ENCODE measurements at places on chromosomes 5 and 9.

- no peak for DNase-seq
Measured at GRCh38 chr5:109411149-109411514, 1.4 kb upstream of the PJA2 start.

GRCh38 chr5:66306105-66306843 lies 162.2 kb downstream of the SREK1 start:
- peak; percentile 64 for DNase-seq

- no peak for DNase-seq
Measured at GRCh38 chr5:149011084-149011483, 51.8 kb downstream of the SH3TC2 start.

GRCh38 chr5:150397782-150398721 lies 14.7 kb downstream of the CD74 start:
- DNase-seq = no peak

DNA sequence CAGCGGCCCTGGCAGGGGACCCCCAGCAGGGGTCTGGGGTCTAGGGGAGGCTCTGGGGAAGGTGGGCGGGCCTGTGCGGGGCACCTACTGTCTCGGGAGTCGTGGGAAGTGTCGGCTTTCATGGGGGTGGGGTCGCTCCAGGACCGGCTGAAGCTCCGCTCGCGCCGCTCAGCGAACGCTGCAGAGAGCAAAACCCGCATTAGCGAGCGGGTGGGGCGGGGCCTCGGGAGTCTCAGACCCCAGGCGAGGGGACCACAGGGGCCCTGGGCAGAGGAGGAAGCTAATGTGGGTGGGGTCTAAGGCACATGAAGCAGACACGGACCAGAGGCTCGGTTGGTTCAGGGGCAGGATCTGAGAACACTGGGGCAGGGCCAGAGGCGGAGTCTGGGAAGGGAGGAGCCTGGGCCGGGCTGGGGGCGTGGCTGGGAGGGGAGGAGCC lies 5.5 kb downstream of the NSMF start:
- peak; percentile 80 for DNase-seq

DNA sequence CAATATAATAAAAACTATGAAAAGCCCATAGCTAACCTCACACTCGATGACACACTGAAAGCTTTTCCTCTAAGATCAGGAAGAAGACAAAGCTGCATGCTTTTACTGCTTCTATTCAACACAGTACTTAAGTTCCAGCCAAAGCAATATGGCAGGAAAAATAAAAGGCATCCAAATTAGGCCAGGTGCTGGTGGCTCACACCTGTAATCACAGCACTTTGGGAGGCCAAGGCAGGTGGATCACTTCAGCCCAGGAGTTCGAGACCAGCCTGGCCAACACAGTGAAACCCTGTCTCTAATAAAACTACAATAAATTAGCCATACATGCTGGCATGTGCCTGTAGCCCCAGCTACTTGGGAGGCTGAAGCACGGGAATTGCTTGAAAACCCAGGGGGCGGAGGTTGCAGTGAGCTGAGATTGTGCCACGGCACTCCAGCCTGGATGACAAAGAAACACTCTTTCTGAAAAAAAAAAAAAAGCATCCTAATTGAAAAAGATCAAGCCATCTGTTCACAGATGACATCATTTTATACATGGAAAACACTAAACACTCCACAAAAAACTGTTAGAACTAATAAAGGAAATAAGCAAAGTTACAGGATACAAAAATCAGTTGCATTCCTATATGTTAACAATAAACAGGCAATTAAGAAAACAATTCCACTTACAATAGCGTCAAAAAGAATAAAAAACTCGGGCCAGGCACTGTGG lies 17.9 kb downstream of the ZFR start:
- DNase-seq = no peak

- no peak for DNase-seq
Measured at GRCh38 chr9:115416299-115416698, 298.3 kb upstream of the TNC start.

GRCh38 chr5:153623751-153624450 lies 133.4 kb downstream of the GRIA1 start:
- DNase-seq = peak; percentile 81

DNA sequence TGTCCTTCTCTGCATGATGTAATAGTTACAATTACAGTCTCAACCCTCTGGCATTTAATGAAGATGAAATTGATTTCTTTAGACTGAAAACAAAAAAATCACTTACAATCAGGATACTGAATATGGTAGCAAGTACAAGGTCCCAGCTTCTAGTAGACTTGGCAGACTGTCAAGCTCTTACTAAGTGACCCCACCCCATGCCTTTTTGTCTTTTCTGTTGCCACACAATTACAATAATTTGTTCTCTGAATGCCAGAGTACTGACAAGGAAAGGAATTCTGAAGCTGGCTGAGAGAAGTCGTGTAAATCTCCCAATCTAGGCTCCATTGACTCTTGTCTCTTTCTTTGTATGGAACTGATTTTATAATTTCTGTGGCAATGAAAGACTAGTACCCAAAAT lies 154.2 kb downstream of the TMC1 start:
- DNase-seq = peak; percentile 68

DNA sequence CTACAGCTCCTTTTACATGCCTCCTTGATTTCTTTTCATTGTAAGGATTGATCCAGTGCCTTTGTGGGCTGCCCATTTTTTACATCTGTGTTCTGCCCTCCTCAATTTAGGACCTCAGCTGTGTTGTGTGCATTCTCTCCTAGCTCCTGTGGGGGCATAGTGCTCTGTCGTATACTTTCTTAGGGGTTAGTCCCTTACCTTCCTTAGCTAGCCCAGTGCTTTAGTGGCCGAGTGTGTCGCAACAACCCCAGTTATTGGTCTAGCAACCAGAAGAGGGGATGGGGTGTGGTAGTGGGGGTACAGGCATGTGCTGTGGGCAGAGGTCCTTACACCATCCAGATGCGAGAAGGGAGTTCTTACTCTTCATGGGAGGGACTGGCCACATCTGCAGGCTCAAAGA lies 12.1 kb downstream of the MTRR start:
- no peak for DNase-seq

DNA sequence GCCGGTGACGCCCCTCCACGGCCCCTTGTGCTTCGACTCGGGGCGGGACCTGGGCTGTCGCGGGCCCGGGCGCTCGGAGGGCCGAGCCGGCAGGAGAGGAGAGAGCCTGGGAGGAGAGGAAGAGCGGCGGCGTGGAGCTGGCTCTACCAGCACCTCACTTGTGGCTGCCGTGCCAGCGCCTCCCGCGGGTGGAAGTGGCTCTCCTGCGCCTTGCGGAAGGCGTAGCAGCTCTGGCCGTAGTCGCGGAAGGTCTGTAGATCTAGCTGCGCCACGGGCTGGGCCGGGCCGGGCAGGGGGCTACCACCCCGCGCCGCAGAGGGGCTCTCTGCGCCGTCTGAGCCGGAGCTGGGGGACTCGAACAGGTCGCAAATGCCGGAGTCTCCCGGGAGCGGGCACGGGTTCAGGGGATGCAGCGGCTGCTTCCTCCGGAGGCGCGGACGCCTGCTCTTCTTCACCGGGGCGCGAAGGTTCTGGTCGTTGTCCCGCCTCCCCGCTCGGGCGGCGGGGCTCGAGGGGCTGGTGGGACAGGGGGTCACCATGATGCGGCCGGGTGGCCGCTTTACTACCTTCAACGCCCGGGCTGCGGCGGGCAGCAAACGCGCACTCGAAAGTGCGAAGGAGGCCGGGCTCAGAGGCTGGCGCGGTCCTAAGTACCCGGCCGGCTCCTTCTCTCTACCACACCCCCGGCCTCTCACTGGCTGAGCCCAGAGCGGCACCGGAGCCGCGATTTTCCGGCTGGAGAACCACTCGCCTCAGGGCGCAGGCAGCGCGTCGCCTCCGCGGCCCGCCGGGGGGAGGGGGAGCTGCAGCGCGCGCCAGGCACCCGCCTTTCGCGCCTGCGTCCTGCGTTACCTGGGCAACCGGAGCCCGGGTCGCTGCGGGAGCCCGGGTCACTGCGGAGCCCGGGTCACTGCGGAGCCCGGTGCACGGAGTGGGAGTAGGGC lies at the start of gene CCNO:
CCNO (minus strand) TSS at position 624 of the 944 bp plus-strand sequence; CDS start at position 539, 85 bp downstream.
- DNase-seq = peak; percentile 56

GRCh38 chr9:127214421-127215267 lies 49.9 kb upstream of the GARNL3 start:
- DNase-seq = peak; percentile 71

DNA sequence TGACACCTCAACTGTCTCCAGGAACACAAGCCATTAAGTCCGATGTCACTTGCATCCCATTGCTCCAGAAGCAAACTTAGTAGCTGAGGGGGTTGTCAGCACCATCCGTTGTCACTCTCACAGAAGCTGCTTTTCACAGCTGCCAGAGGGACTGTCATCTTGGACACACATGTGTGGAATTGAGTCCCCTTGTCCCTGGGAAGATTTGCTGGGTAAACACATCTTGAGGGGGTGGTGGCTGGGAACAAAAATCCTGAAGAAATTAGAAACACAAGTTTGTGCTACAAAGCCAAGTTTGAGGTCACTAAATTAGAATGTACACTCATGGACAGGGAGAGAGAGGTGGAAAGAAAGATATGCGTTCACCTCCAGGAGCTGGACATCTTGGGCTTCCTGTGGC lies 55.2 kb upstream of the ADRA1B start:
- DNase-seq = peak; percentile 18

DNA sequence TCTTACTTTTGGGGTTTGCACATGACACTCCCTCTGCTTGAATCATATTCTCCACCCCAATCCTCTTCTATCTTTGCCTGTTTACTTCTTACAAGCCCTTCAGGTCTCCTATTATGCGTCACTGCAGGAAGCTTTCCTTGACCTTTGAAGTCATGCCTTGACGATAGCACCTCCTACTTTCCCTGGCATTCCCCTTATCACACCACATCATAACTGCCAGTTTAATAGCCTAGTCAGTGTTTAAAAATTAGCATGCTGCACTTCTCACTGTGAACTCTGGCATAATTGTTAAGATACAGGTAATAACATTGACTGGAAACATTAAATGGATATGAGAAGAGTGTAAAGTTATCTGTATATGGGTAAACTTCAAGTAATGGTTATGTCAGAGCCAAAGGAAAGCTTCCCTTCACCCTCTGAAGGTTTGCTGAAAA lies 37.1 kb upstream of the CEP120 start:
- DNase-seq = no peak

GRCh38 chr9:104826911-104827310 lies 63.0 kb downstream of the NIPSNAP3B start:
- no peak for DNase-seq

- no peak for DNase-seq
Measured at GRCh38 chr5:61254969-61255555, 77.0 kb upstream of the ZSWIM6 start.

- no peak for DNase-seq
Measured at GRCh38 chr5:1878050-1878849, 4.5 kb downstream of the IRX4 start.

GRCh38 chr9:100595391-100596199 lies 17.7 kb downstream of the CAVIN4 start:
- DNase-seq = peak; percentile 66

- DNase-seq = peak; percentile 91
Measured at GRCh38 chr5:168931638-168932345, 352.6 kb upstream of the PANK3 start.

DNA sequence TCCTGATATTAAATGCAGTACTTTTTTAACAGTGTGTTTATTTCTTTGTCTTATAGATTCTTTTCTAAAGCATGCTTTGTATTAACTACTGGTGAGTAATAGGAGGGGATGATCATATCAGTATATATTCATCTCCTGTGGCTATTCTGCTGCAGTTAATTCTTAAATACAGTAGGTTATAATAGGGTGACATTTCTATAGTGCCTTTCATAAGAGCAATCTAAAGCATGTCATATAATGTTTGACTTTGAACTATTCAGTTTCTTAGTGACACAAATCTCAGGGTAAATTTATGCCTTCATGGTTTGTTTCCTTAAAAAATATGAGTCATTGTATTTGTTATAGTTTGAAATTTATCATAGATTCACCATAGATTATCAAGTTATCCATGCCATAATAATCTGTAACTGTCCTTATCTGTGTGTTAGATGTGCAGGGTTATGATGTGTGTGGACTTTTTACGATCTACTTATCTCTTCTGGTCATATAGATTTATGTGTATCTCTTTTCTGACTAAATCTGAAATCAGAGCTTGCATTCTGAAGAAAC lies 1019.5 kb downstream of the NR2F1-AS1 start:
- DNase-seq = peak; percentile 24

- DNase-seq = no peak
Measured at GRCh38 chr9:69056191-69056815, 20.8 kb downstream of the FXN start.

GRCh38 chr5:167823405-167823804 lies 468.0 kb upstream of the WWC1 start:
- DNase-seq = no peak

GRCh38 chr5:74895906-74896305 lies 29.7 kb upstream of the FAM169A start:
- DNase-seq = peak; percentile 58

DNA sequence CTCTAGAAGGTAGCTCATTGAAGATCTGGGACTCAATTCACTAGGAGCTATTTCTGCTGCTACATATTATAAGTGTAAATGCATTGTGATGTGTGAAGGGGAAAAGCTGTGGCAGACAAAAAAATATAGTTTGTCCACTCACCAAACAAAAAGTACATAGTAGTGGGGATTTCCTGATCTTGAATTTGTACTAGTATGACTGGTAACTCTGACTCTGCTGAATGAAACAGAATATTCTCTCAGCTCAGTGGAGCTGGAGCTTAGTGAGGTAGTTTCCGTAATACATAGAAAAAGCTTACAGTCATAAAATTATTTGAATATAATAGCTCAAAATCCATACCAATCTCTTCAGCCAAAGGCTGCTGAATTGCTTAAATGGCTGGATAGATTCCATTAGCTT lies 455.6 kb upstream of the CD180 start:
- DNase-seq = no peak

DNA sequence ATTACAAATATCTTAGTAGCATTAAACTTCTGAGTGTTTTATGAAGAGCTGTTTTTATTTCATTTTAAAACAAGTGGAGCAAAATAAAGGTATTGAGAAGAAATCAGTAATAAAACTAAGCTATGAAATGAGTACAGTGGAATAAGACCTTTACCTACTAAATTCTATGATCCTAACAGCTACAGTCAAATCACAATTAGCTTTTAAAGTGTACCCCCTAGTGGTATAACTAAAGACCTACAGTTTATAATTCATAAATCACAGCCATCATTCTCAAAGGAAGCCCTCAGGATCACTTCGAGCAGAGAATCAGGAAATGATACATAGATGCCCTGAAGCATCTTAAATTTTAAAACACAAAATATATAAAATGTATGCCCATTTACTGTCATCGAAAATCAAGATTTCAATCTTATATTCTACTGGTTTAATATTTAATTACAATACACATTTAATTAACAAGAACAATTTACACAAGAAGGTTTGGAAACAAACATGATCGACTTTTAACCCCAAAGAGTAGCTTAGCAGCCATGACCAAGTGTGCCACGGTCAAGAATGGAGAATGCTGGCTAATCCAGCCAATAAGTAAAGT lies 12.3 kb downstream of the CCNH start:
- DNase-seq = peak; percentile 44

DNA sequence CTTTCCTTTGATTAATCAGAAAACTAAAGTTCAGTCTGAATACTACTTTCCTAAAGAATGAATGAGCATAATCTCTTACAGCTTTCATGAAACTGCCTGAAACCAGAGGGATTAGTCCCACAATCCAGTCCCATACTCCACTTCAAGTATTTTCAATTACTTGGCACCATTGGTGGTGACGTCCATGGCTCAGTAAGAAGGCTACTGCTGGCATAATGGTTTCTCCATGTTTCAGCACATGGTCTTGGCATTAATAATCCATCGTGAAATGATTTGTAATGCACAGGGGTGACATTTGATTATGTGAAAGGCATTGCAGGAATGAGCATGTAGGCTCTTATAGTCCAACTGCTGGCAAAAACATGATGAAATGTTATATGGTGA lies 23.4 kb downstream of the LIX1 start:
- no peak for DNase-seq

All from fibroblast of skin of right quadriceps (primary cell).